SJSA1 (cell line): ENCODE measurements at places on chromosomes 7 and 10. TPM values are rescaled to one million over a fixed set of nuclear protein-coding genes. Genes with fewer than 3 reads are reported as not detected.

GRCh38 chr10:14686356-14686755 lies 88.3 kb downstream of the FAM107B start:
- no peak overlapping the region for H3K4me3 ChIP-seq
- no peak for DNase-seq
- no peaks in the 10 kb centered on the region for H3K36me3 ChIP-seq
- peaks cover 13% of the 10 kb centered on the region for H3K4me1 ChIP-seq

DNA sequence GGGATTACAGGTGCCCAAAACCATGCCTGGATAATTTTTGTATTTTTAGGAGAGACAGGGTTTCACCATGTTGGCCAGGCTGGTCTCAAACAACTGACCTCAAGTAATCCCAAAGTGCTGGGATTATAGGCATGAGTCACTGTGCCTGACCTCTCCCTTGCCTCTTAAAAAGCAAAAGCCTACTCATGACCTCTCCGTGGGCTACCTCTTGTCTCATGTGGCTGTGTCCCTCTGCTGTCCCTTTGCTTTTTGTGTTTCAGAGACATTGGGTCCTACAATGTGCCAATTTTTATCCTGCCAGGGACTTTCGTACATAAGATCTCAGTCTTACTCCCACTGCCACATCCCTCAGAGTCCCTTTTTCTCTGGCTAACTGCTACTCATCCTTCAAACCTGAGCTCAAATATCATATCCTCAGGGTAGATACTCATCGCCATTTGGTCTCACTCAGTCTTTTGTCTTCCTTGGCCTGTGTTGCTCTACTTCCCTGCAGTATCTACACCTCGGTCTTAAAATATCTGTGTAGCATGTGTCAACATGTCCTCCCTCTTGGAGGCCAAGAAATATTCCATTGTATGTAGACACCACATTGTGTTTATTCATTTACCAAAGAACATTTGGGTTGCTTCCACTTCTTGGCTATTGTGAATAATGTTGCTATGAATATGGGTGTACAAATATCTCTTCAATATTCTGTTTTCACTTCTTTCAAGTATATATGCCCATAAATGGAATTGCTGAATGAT lies 465.0 kb upstream of the KLF6 start:
- no peak overlapping the region for H3K4me3 ChIP-seq
- H3K36me3 ChIP-seq, result no peaks in the 10 kb centered on the region
- peaks cover 26% of the 10 kb centered on the region for H3K4me1 ChIP-seq
- H3K27me3 ChIP-seq, result no peaks in the 10 kb centered on the region
- no peak overlapping the region for H3K27ac ChIP-seq
- DNase-seq, result no peak

SFXN4 gene
- total RNA-seq, result 23.5 and 46.2 TPM in 2 replicates

DNA sequence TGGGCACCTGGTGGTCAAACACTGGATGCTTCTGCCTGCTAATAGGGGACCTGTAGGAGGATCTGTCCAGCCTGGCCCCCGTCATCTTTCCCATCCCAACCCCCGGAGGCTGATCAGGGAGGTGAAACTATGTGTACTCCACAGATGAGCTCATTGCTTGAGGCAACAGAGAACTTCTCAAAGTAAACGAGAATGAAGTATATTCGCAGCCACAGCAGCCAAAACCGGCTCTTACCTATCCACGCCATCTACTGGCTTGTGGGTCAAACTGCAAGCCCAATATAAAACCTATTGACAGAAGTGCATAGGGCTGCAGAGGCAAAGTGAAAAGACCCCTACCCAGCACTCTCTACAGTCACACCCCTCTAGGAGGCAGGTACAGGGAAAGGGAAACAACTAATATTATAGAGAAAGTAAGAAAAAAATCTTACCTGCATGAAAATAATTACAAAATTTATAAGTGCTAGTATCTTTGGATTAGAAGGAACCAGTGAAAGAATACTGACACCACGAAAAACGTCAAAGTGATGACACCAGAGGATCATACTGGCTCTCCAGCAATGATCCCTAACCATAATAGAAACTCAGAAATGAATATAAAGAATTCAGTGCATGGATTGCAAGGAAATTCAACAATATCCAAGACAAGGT lies 973.5 kb downstream of the ANKRD7 start:
- no peaks in the 10 kb centered on the region for H3K4me1 ChIP-seq
- H3K27me3 ChIP-seq, result no peaks in the 10 kb centered on the region
- H3K36me3 ChIP-seq, result no peaks in the 10 kb centered on the region
- H3K4me3 ChIP-seq, result no peak overlapping the region
- no peak for DNase-seq
- H3K27ac ChIP-seq, result no peak overlapping the region

- no peak overlapping the region for H3K4me3 ChIP-seq
- DNase-seq, result peak; percentile 50
- no peaks in the 10 kb centered on the region for H3K27me3 ChIP-seq
- peaks cover 47% of the 10 kb centered on the region for H3K4me1 ChIP-seq
Observed at GRCh38 chr10:3803927-3804741, 19.1 kb upstream of the KLF6 start.

- H3K36me3 ChIP-seq, result peaks cover 50% of the 10 kb centered on the region
- H3K27ac ChIP-seq, result no peak overlapping the region
- peaks cover 22% of the 10 kb centered on the region for H3K4me1 ChIP-seq
Observed at GRCh38 chr7:75945297-75946168, 30.6 kb downstream of the POR start.

FAM241B gene
- 0.16 TPM in 1 of 2 replicates, not detected in the other for total RNA-seq
